Chondrocyte (in vitro differentiated cells): ENCODE measurements at places on chromosomes 16 and 17. TPM values are rescaled to one million over a fixed set of nuclear protein-coding genes. Genes with fewer than 3 reads are reported as not detected.

HCRT gene
- total RNA-seq, result not detected in 3 replicates

PRSS21 gene
- total RNA-seq, result not detected in 3 replicates

ZNF629 gene
- 18.8 to 20.2 TPM (median 18.9 TPM) in 3 replicates for total RNA-seq

DNAAF1 gene
- not detected in 3 replicates for total RNA-seq

FBXL16 gene
- total RNA-seq, result 0.53 to 0.87 TPM (median 0.82 TPM) in 3 replicates

DNA sequence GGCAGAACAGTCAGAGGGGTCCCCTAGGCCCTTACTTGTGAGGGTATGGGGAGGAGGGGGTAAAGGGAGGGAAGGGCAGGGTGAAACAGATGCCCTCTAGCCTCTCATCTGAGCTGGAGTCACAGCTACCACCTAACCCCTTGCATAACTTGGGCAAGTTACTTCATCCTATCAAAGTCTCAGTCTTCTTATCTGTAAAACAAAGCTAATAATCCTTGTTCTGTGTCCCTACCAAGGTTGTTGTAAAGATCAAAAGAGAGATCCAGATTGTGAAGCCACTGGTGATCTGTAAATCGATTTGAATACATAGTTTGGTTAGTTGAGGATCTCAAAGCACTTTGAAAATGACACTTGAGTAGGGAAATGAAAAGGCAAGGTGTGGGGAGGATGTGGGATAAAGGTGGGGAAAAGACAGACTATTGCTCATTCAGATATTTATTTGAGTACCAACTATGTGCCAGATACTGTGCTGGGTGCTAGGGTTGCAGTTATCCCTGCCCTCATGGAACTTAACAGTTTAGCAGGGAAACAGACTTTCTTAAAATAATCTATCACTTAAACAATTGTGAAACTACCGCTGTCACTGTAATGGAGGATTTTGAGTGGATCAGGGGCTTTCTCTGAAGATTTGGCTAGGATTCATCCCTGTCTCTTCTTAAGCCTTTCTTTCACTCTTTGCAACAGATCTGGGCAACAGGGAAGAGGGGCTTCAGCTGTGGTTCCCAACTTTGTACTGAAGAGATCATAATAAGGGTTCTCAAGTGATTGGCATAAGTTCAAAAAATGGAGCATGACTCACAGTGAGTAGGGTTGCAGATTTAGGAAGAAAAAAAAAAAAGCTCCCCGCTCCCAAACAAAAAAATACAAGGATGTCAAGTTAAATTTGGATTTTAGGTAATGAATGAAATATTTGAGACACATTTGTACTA is 3.0 kb downstream of the HEATR9 start:
- no peak for DNase-seq

ADAP2 gene
- 0.32 to 1.3 TPM (median 0.64 TPM) in 3 replicates for total RNA-seq

GRCh38 chr16:63488955-63489354 is 1452.7 kb upstream of the CDH8 start:
- DNase-seq, result no peak

DNA sequence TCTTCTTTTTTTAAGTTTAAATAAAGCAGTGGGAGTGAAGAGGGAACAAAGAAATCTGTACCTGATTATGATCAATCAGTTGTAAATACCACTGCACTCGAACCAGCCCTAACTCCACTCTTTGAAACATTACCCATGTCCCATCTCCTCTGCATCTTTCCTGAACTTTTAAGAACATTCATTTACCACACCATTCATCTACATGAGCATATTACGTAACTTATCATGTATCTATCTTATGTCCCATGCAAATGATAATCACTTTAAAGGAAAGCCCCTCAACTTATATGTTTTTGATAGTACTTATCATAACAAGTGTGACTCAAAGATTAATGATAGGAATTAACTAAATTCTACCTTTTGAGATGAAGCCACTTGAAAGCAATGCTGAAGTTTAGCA is 10.7 kb upstream of the BRIP1 start:
- no peak for DNase-seq

GAS7 gene
- total RNA-seq, result 6.1 to 15.6 TPM (median 6.9 TPM) in 3 replicates
